ENCODE measurements at places on chromosomes 2 and 18.

- DNase-seq, result no peak
Measured at GRCh38 chr2:68771211-68771751, 36.7 kb downstream of the ARHGAP25 start.

- no peak for DNase-seq
Measured at GRCh38 chr18:8987241-8987640, 115.3 kb upstream of the NDUFV2 start.

DNA sequence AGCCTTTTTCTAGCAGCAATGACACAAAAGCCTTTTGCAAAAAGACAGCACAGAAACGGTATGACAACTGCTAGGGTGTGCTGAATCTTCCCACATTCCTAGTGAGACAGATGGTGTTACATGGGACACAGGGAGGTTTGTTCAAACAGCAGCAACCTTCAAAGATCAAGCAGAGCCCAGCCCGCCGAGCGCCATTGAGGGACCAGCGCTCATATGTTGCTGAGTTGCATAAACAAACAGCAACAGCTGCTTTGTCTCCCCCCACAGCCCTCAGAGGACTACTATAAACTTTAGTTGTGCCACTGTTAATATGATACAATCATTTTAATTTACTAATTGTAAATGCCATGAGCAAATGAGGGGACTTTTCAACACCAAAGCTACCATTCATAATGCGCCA is 117.7 kb downstream of the ZEB2 start:
- DNase-seq, result no peak

DNA sequence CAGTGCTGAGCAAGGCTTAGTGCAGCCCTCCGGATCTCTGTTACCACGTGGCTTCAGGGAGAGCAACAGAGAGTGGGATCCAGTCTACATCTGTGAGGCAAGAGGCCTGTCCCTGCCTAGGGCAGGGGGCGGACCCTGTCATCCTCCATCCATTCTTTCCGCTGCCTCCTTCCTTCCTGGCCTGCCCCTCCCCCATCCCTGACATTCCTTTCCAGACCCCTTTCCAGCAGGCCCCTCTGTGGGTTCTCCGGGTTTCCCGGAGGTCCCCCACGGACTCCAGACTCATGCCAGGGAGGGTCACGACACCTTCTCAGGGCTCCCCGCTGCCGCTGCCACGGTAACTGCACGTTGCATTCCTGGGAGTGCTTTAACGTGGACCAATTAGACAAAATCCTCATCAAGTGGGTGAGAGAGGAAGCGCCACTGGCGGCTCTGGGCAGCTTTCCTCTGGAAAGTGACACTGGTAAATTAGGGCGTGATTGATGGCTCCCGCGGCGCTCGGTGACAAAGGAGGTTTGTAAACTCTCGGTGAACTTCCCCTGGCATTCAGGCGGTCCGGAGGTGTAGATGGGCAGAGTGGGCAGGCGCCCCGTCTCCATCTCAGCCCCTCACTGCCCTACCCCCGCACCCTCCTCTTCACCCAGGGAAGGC is 11.4 kb downstream of the ATOH8 start:
- DNase-seq, result no peak

DNA sequence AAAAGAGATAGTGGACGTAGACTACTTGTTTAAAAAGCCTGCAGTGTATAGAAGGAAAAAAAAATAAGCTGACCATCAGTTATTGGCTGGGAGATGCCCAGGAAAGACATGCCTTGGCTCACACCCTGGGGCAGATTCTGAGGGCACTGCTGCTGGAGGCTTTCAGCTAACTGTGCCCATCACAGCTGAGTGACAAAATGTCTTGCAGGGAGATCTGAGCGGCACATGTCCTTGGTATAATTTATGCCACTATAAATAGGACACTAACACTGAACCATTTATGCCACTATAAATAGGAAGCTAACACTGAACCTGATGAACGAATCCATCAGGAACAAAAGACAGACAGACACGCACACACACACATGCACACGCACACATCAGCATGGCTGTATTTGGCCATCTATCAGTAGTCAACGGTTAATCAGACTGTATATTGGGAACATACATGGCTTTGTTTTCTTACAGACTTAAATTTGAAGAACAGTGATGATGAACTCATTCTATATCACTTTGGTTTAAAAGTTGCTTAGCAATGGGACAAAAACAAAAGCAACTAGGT is 68.2 kb upstream of the NOSTRIN start:
- no peak for DNase-seq

GRCh38 chr2:189181706-189182105 is 2.1 kb upstream of the COL5A2 start:
- DNase-seq, result no peak

DNA sequence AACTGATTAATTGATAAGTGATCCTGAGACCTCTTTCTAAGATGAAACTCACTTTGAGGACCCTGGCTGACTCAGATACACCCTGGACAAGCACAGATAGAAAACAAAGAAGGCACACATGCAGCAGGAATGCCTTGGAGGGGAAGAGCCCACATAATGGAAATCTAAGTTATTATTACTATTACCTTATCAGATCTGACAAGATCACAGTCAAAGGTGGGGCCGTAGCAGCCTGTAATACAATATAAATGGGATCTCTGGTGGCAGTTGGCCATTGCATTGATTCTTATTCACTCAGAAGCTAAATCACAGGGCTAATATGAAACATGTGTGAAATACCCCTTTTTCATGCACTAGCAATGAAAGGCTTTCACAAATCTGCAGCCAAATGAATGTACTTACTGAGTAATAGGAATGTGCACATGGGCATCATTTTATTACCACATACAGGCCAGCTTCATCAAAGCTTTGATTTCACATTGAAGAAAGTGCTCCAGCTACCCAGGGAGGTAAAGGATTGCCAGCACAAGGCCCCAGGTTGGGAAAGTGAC is 84.0 kb downstream of the ZBTB7C start:
- DNase-seq, result no peak

GRCh38 chr2:155748131-155748530 is 584.4 kb downstream of the NR4A2 start:
- no peak for DNase-seq

DNA sequence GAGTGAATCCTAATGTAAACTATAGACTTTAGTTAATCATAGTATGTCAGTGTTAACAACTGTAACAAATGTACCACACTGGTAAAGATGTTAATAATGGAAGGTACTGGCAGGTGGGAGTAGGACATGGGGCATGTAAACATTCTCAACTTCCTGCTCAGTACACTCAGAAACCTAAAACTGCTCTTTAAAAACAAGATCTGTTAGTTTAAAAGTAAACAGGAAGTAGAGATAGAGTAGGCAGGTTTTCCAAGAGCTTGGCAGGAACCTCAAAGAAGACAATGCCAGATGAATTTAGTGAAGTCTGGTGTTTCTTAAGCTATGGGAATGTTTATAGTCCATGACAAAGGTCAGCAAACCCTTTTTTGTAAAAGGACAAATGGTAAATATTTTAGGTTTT is 46.6 kb downstream of the CCDC138 start:
- DNase-seq, result no peak

GRCh38 chr2:232689152-232689910 is 7.8 kb upstream of the GIGYF2 start:
- DNase-seq, result no peak

DNA sequence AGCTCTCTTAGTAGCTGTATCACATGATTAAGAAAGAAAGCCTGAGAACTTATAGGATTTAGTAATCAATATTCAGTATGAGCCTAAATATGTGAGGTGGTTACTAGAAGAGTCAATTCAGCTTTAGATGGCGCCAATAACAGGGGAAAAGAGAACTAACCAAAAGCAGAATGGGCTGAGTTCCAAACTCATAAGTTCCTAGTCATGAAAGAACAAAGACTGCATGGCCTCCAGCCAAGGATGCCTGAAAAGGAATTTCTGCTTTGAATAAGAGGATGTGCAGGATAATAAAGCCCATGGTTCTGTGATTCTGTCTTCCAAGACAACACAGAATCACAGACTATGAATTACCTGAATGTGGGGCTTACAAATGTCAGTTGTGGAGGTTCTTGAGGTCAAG is 196.5 kb downstream of the SATB2 start:
- DNase-seq, result no peak

DNA sequence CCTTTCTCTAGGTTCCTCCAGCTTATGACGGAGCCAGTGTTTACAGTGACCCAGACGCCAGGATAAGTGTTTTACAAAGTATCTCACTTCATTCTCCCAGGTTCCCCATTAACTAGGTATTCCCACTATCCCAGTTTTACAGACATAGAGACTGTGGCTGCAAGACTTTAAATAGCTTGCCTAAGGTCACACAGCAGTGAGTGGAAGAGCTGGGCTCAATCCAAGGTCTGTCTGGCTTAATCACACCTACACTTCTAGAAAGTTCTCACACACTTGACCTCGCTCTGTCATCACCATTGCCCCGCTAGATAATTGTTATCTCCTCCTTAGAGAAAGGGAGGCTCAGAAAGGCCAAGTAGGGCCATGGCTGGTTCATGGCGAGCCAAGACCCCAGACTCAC is 110.2 kb downstream of the ANTXR1 start:
- no peak for DNase-seq

DNA sequence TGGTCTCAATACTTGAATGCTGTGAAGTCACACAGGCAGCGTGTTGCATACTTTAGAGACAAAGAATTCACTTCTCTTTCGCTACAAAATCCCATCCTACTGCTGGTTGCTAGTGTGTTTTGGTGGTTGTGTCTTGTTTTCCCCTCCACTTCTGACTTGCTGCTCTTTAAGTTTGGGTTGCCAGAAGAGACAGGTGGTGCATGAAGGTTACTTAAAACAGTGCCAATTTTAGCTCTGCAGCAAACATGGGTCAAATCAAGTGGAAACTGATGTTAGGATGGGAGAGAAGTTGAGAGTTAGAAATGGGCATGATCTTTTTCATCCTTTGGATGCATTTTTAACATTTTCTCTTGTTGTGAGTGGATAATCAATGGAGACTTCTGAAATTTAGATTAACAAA is 136.2 kb upstream of the KCNH7 start:
- no peak for DNase-seq

- no peak for DNase-seq
Measured at GRCh38 chr2:182064019-182064778, 78.5 kb downstream of the PPP1R1C start.

DNA sequence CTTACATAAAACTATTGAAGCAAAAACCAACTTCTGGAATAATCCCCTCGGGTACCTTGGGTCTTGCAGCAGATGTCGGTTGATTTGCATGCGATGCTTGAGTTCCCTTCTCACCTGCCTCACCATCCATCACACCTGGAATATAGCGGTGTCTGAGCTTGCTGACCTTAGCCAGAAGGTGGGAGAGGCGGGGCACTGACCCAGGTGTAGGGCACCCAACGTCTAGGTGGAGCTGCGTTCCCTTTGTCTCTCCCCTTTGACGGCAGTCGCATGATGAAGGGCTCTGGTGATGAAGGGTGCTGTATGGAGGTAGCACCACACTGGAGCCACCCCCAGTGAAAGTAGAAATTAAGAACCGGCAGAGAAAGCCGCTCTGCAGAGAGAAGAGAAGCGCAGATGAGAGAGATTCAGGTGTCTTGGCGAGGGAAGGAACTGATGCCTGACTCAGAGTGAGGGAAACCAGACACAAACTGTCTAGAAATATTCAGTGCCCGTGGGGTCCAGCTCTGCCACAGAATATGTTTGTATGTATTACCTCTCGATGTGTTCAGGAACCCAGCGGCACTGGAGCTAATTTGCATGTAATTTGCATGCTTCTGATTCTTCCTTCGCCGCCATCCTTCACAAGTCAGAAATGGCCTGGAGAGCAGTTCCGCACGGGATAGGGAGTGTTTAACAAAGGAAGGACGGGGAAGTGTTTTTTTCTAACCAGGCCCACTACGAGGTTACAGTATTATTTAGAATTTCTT is 19.4 kb upstream of the MBP start:
- no peak for DNase-seq

DNA sequence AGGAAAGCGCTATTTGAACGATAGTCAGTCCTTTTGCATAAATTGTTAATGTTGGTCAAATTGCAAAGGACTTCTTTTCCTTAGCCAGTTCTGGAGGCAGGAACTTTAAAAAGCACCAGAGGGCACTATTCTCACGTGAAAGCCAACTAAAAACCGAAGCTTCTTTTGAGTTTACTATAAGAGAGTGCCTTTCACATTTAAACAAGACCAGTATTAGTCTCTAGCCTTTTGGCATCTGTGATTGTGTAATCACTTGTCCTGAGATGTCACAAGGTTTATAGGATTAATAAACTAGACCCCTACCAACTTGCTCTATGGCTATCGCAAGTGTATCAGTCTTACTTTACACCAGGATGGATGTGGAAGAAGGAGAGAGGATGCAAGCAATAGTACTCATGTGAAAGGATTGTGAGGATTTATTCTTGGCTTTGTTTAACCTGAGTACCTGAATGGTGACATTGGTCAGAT is 14.4 kb upstream of the STAT4 start:
- no peak for DNase-seq

GRCh38 chr18:23387265-23387664 is 65.8 kb upstream of the RIOK3 start:
- DNase-seq, result no peak

- DNase-seq, result no peak
Measured at GRCh38 chr18:31814132-31814531, 53.5 kb upstream of the SLC25A52 start.

- no peak for DNase-seq
Measured at GRCh38 chr18:78237864-78238263, 741.8 kb upstream of the SALL3 start.

DNA sequence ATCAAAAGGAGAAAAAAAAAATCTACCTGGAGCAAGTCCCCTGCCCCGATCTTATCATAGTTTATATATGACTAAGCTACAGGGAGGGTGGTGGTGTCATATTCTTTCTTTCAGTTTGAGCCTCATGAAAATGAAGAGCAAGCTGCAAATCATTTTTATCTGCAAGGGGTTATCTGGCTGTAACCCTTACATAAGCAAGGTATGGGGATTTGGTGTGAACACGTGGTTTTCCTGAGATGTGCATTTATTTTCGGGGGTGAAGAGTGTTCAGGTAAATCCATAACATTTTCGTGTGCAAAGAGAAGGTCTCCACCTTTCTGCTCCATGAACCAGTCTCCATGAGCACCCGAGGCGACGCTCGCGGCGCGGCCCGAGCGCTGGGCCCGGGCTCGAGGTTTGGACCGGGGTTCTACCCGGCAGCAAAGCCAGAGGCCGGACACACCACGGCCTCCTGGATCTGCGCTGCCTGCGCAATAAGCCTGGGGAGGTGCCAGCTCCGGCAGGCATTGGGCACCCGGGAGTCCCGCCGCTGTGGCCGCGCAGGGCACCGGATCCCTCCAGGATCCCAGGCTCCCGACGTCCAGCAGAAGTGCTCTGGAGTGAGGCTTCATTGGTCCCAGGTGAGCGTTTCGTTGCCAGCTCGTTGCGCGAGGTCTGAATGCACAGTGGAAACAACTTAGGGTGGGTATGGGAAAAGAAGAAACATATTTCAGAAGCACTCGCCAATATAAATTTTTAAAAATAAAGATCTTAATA is 36.1 kb upstream of the GPD2 start:
- no peak for DNase-seq

- DNase-seq, result no peak
Measured at GRCh38 chr2:188425266-188425665, 133.6 kb downstream of the GULP1 start.

GRCh38 chr18:37188016-37188791 is 359.3 kb downstream of the KIAA1328 start:
- DNase-seq, result no peak
